Activated naive CD8-positive, alpha-beta T cell treated with anti-CD3 and anti-CD28 coated beads, Interleukin-2, amount 50 U/mL, for 16 hours (primary cell): ENCODE measurements at places on chromosomes 3 and 15.

DNA sequence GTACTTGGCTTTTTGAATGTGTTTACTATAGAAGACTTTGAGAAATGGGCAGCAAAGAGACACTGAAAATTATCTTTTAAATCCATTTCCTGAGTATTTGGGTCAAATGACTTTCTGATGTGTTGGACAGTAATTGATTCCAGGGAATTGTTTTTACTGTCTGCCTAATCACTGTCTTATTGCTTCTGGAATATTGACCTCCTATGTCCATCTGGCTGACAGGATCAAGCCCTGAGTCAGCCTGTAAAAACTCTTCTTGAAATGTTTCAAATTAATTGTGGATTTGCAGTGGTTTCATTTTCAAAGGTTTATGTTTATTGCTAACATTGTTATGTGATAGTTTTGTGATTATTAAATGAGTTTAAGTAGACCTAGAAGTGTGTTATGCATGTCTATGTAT is 50.6 kb upstream of the MLF1 start:
- DNase-seq = no peak

GRCh38 chr15:97680606-97681220 is 279.8 kb upstream of the ARRDC4 start:
- DNase-seq = no peak

DNA sequence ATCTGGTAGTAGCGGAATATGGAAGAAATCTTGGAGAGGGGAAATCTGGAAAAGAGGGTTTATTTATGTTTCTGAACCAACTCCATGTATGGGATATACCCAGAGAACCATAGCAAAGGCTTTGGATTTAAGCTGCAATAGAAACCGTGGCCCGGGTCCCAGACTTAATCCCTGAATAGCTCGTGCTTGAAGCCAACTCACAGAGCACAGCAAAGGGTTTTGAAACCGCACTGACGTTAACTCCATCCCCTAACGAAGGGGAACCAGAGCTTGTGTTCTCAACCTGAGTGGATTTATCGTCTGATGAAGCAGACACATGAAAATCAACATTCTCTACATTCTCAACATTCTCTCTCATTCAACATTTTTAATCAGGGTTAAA is 154.6 kb downstream of the APBA2 start:
- no peak for DNase-seq

GRCh38 chr3:176964661-176965060 is 232.6 kb downstream of the TBL1XR1 start:
- DNase-seq = no peak

DNA sequence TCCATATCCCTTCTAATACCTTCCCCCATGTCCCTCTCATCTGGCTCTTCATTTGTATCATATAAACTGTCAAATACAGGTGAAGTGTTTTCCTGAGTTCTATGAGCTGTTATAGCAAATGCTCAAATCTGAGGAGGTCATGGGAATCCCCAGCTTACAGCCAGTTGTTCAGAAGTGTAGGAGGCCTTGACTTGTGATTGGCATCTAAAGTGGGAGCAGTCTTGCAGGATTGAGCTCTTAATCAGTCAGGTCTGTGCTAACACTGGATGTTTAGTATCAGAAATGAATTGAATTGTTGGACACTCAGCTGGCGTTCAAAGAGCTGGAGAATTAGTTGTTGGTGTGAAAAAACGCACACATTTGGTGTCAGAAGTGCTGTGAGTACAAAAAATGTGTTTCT is 65.0 kb downstream of the IFT57 start:
- DNase-seq = no peak

DNA sequence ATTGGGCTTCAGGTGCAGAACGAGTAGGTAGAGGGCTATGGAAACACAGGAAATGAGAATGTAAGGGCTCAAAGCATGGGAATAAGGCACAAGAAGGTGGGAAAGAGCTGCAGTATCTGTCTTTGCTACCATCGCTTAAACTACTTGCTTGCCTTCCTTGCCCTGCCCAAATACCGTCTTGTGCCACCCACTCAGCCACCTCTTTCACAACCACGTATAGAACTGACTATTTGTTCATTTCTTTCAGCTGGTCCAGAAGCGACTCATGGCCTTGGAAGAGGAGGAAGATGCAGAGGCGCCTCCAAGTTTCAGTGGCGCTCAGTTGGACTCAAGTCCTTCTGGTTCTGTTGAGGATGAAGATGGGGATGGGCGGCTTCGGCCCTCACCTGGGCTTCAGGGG is 11.8 kb downstream of the LPCAT4 start:
- no peak for DNase-seq

DNA sequence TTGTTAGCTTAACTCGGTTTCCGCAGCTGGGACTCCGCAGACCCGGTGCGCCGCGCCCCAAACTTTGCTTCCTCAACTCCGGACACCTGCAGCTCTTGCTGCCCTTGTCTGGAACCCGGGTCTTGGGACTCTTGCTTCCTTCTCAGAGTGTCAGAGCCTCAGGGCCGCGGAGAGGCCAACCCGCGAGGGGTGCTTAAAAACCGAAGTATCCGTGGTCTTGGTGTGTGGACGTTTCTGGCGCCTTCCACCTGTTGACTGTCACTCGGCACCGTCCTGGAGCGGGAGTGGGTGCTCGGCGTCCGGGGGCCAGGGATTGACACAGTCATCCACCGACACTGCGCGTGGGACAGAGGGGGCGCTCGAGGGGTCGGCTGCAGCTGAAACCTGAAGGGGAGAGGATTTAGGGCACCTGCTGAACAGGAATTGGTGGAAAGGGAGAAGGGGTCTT is 386 bp downstream of the SQOR start:
- DNase-seq = peak; percentile 21

GRCh38 chr3:10006048-10006761 is 19.6 kb upstream of the EMC3 start:
- DNase-seq = no peak

DNA sequence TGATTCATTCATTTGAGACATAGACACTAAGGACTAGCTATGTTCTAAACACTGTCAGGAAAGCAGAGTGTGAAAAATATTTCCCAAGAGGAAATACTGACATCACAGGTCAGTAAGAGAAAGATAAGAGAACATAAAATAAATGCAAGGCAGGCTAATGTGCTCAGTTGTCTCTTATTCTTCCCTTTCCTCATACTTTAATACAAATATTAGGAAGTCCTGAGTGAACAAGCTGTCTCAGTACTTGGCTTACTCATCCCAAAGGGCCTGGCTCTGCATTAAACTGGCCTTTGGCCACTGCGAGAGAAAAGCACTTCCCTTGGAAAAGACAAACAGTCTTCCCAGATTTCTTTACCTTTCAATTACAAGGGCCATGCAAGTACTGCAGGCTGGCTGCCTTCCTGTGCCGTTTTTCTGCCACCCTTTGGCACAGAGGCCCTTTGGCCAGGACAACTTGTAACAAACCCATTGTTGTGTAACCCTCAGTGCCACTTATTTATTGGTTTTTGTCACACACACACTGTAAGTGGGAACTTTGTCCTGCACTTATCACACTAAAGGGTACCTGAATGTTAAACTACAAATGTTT is 31.7 kb downstream of the EDC3 start:
- DNase-seq = no peak

DNA sequence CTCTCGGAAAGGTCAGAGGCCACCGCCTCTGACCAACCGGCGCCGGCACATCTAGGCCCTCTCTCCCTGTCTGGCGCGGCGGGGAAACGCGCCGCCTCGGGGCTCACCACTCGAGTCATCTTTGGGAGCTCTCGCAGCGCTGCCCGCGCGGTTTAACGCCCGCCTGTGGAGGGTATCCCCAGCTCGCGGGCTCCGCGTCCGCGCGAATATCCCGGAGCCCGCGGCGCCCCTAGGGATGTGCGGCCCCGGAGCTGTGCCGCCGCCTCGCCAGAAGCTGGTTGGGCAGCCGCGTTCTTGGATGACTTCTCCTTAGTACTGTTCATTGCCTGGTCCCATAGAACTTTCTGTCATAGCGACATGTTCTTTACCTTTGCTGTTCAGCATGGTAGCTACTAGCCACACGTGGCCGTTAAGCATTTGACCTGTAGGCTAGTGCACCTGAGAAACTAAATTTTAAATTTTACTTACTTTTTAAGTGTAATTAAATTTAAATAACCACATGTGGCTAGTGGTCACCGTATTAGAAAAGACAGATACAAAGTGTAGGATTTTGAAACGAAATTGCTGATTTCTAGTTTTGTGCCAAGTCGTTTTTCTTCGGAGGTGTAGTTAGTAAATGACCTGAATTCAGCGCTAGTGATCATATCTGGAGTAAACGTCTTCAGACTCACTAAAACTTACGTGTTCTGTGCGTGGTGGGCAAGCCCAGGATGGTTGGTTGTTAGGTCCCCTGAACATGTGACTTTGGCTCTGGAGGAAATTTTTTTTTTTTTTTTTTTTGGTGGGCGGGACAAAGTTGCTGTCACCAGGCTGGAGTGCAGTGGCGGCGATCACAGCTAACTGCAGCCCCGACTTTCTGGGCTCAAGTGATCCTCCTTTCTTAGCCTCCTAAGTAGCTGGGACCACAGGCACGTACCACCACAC is 835 bp downstream of the ARIH2 start:
- DNase-seq = no peak

GRCh38 chr3:66255865-66256264 is 35.1 kb downstream of the SLC25A26 start:
- DNase-seq = no peak

- DNase-seq = no peak
These were observed 88.7 kb downstream of the LIPC start for GRCh38 chr15:58520464-58520863.

- DNase-seq = no peak
These were observed 2.3 kb upstream of the SYNM start for GRCh38 chr15:99102332-99103235.

DNA sequence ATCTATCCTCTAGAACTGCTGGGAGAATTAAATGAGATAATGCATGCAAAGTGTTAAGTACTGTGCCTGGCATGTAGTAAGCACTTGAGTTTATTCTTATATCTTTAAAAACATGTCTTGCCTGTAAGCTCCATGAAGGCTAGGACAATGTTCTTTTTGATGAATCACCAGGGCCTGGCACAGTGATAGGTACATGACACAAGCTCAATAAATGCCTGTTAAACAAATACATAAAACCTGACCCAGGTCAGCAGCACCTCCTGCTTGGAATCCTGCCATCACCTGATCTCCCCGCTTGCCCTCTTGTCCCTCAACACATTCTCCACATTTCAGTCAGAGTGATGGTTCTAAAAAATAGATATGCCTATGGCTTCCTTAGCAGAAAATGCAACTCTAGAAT is 186.8 kb downstream of the CHST2 start:
- DNase-seq = no peak

GRCh38 chr3:45807681-45808540 is 11.6 kb upstream of the SLC6A20 start:
- no peak for DNase-seq

- no peak for DNase-seq
These were observed 124.0 kb upstream of the GOLGA6L4 start for GRCh38 chr15:84111575-84111974.

- DNase-seq = no peak
These were observed 491.1 kb downstream of the AGBL1 start for GRCh38 chr15:86570738-86571137.

- no peak for DNase-seq
These were observed 17.8 kb downstream of the FLNB start for GRCh38 chr3:58025837-58026569.

GRCh38 chr15:52960283-52960682 is 170.1 kb upstream of the ONECUT1 start:
- DNase-seq = no peak

- DNase-seq = no peak
These were observed 132.9 kb upstream of the TGFBR2 start for GRCh38 chr3:30473374-30474051.

DNA sequence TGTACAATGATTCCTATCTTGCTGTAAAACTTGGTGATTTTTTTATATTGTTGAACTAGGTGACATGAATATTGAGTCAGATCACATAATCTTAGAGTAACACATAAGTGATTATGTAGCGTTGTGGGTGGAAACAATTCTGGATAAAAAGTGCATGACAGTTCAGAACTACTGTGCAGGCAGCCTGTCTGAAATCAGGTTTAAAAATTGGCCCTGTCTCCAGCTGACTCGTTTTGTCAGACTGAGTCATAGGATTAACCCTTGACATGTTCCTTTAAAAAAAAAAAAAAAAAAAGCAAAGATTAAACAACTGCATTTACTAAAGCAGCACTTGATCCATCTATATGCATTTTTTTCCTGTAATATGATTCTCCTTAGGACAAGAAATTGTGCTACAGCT is 160.0 kb upstream of the CGNL1 start:
- DNase-seq = no peak

- DNase-seq = no peak
These were observed 4.8 kb downstream of the VWA5B2 start for GRCh38 chr3:184234224-184234623.

- no peak for DNase-seq
These were observed 40.5 kb upstream of the FRMD4B start for GRCh38 chr3:69426291-69426966.

- no peak for DNase-seq
These were observed 723.9 kb upstream of the ALCAM start for GRCh38 chr3:104642827-104643226.

DNA sequence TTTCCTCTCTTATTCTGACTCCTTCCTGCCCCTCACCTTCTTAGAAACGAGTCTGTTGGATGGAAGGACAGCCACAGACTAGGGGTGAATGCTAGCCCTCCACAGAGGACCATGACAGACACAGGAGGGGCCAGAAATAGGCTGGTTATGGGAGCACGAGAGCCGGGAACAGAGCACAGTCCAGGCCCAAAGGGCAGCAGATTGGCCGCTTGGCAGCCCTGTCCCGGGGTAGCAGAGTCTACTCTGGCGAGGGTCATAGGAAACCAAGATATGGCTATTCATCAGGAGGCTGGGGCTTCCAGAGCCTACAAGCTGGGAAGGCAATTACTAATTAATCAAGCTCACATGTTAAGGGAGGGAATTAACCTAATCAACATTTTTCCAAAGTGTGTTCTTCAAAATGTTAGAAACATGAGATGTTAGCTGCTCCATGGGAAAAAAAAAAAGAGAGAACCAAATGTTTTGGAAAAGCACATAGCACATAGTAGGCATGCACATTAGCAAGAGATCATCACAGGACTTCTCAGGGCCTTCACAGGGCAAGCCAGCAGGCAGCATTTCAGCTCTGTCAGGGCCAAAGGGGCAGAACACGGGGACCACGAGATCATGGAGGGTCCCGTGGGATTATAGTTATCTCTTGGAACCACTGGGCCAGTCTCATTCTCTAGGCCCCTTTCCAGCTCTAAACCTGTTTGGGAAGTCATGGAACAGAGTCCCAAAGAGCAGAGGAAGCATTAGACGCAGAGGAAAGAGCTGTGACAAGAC is 13.3 kb downstream of the SEMA3G start:
- DNase-seq = no peak

DNA sequence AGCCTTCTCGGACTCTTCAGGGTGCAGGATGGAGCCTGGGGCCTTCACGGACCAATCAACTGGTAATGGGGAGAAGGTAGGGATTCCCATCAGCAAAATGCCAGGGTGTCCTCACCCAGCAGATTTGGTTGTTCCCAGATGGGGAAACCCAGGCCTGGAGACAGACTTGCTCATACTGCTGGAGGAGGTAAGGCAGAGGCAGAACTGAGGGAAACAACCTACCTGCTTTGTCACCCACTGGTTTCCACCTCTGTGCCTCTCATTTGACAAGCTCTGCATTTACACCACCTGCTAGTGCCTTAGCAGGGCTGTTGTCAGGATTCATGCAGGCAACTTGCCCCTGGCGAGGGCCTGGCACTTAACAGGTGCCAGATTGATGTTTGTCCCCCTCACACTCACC is 15.9 kb downstream of the RHCG start:
- no peak for DNase-seq
